ENCODE measurements at places on chromosomes 7 and 10.
A peak's percentile ranks its signal among the peaks of the same experiment; 100 is the strongest.

DNA sequence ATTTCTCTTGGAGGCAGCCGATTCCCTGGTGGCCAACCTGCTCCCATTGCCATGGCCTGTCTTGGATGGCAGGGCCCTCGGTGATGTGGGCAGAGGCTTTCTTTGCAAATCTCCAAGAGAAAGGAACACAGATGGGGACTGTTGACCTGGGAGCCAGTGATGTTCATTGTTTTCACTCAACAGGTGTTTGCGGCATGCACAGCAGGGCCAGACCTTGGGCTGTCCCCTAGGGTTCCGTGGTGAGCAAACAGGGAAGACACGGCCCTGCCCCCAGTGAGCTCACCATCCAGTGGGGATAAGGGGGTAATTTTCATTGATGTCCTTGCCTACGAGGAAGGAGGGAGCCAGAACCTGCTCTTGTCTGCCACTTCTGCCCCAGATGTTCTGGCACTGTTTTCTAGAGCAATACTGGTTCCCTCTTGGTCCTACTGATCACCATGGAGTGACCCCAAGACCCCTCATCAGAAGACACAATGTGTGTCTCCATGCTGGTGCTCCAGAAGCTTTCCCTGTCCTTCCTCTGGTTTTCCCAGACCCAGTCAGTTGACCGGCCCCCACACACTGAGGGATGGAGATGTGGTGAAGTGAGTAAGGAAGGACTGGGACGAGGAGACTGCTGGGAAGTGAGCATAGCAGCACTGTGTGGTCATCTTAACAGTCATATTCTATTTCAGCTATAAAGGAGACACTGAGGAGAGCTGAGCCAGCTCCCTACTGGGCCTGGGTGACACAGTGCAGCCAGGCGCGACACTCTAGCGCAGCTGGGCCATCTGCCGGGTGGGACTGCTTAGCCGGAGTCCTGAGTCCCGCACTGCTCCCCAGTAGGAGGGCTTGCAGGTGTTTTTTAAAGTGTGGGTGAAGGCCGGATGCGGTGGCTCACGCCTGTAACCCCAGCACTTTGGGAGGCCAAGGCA lies 20.4 kb upstream of the FIGNL1 start:
- DNase-seq = no peak

GRCh38 chr7:10802011-10802410 lies 171.7 kb upstream of the PHF14 start:
- DNase-seq = no peak

DNA sequence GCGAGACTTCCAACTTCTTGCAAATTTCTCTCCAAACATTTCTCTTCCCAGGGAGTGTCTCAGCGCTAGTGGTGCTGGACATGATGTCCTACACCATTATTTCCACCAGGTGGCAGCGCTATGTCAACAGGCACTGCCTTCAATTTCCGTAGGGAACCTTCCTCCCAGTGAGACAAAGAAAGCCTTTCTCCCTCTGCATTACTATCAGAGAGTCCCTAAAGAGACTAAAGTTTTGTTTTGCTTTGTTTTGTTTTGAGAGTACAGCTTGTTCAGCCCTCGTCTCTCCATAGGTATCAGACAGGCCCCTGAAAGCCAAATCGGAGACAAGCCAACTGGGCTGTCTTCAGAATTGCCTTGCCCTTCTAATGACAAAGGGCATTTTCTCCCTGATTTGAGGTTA lies 44.2 kb upstream of the GGCT start:
- peak; percentile 94 for DNase-seq

DNA sequence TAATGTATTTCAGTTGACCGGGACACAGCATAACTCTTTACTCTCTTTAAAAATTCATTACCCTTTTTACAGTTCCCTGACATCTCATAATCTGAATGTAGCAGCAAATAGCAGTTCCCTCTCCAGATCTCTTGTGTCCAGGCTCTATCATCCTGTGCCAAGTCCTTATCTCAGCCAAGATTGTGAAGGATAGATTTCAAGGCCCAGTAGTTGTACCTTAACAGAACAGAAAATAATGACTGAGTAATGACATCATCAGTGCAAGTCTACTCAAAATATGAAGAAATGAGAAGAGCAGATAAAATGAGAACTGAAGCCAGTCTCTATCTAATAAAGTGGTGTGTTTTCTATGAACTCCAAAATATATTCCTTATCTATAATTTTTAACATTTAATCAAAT lies 92.6 kb downstream of the TFEC start:
- no peak for DNase-seq

DNA sequence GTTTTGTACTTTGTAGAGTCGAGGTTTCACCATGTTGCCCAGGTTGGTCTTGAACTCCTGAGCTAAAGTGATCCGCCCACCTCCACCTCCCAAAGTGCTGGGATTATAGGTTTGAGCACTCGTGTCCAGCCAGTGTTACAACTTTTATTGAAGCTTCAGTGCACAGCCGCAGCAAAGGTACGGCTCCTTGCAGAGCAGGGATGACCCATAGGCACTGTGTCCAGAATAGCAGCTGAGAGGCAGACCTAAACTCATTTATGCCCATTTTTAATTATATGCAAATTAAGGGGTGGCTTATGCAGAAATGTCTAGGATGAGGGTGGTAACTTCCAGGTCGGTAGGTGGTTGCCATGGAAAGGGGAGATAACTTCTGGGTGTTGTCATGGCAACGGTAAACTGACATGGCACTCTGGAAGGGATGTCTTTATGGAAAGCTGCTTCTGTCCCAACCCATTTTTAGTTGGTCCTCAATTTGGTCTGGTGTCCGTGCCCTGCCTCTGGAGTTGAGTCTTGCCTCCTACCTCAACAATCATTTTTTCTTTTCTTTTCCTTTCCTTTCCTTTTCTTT lies 22.7 kb downstream of the NYAP1 start:
- DNase-seq = no peak

GRCh38 chr10:14843327-14843988 lies 5.4 kb downstream of the HSPA14 start:
- DNase-seq = peak; percentile 37

DNA sequence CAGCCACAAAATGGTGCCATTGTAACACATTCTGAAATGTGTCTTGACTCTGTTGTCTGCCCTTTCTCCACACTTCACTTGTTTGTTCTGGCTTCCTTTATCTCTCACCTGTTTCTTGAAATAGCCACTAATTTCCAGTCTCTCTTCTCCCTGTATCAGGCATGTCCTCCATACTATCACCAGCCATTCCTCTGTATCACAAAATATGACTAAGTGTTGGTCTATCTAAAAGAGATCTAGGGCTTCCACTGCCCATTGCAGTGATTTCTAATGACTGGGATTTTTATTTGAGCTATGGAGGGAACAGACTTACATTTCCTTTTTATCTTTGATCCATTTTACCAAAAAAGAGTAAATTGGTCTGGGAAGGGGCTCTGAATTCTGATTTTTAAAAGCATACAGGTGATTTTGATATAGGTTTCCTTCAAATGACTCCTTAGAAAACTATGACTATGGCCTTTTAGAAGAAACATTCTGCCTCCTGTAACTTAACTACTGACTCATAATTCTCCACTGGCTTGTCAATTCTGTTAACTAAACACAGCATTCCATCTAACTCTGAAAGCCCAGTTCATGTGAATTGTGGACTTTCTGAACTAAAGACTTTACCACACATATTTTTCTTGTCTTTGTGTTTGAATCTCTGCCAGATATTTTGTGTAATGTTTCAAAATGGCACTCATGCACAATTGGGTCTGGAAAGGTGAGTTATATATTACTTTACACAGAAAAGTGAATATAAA lies 1121.4 kb downstream of the XPNPEP1 start:
- no peak for DNase-seq

DNA sequence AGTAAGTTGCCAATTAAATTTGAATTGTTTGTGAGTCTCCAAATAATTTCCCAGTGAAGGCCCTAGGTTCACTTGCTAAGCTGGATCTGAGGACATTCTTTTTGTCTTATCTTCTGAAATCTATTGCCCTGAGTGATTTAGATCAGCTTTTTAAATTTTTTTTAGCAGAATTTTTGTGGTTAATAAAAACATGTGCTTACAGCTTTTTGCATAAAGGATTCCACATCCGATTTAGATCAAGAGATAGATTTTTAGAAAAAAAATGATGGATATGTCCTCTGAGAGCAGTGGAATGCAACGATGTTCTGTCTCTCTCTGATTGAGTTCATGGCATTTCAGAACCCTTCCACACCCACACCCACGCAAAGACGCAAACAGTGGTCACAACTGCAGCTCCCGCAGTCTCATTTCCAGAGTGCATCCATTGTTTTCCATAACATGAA lies 358.8 kb downstream of the SUGCT start:
- DNase-seq = no peak

All from Ammon's horn (tissue), 1 donor.